Endothelial cell of umbilical vein (primary cell): ENCODE measurements at places on chromosomes 7 and 10. TPM values are rescaled to one million over a fixed set of nuclear protein-coding genes. Genes with fewer than 3 reads are reported as not detected.
A peak's percentile ranks its signal among the peaks of the same experiment; 100 is the strongest.

Gene TAS2R3
- total RNA-seq, result 1.3 and 2.0 TPM in 2 replicates

Gene GDF2
- total RNA-seq, result not detected in 2 replicates

Gene GRID1
- not detected in 2 replicates for total RNA-seq

DNA sequence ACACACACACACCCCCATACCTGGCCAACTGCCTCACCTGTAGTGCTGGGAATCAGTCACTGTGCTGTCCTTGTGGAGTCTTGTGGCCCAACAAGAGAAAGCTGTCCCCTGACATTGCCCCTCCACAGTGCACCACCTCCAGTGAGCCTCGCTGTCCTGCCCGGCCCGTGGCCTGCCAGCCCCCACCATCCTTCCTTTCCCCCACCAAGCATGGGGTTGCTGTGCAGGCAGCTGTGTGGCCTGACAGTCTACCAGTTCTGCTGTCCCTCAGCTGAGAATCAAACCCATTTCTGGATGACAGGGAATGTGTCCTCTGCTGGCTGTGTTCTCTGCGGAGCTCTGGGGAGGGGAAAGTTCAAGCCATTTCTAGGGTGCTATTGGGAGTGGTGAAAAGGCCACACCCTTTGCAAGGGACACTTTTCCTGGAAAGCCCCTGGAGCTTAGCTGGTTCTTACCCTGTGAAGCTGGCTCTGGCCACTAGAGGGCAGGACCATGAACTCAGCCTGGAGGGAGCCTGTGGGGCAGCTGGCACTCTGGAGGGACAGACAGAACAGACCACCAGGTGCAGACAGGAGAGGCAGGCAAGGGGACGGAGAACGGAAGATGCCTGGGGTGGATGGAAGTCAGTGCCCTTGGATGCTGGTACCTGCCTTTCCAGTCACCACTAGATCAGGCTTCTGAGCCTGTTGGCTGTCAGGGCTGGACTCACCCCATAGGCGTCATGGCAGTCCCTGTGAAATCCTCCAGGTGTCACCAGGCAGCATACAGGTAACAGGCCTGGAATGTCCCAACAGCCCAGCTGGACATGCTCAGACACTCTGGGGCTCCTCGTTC, 10.5 kb upstream of the MTPAP start:
- H3K4me1 ChIP-seq, result no peaks in the 10 kb centered on the region
- DNase-seq, result peak; percentile 56
- H3K27ac ChIP-seq, result no peak overlapping the region
- H3K4me3 ChIP-seq, result no peak overlapping the region
- no peaks in the 10 kb centered on the region for H3K36me3 ChIP-seq
- peaks cover 9% of the 10 kb centered on the region for H3K27me3 ChIP-seq

GRCh38 chr10:103710490-103710889, 144.9 kb downstream of the SH3PXD2A start:
- no peak overlapping the region for H3K27ac ChIP-seq
- no peaks in the 10 kb centered on the region for H3K27me3 ChIP-seq
- DNase-seq, result no peak
- H3K4me3 ChIP-seq, result no peak overlapping the region
- no peaks in the 10 kb centered on the region for H3K36me3 ChIP-seq
- H3K4me1 ChIP-seq, result peaks cover 2% of the 10 kb centered on the region

DNA sequence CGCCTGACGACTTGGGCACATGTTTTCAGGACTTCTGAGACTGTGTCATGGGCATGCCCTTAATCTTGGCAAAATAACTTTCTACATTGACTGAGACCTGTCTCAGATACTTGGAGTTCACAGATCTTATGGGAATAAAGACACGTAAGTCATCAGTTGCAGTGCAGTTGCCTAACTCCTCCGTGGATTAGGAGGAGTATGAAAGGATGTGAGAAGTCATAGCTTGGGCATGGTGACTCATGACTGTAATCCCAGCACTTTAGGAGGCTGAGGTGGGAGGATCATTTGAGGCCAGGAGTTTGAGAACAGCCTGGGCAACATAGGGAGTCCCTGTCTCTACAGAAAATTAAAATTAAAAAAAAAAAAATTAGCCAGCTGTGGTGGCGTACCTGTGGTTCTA, 49.6 kb downstream of the EXOC6 start:
- peaks cover 3% of the 10 kb centered on the region for H3K4me1 ChIP-seq
- H3K4me3 ChIP-seq, result no peak overlapping the region
- DNase-seq, result no peak
- H3K36me3 ChIP-seq, result peaks cover 22% of the 10 kb centered on the region
- no peaks in the 10 kb centered on the region for H3K27me3 ChIP-seq

DNA sequence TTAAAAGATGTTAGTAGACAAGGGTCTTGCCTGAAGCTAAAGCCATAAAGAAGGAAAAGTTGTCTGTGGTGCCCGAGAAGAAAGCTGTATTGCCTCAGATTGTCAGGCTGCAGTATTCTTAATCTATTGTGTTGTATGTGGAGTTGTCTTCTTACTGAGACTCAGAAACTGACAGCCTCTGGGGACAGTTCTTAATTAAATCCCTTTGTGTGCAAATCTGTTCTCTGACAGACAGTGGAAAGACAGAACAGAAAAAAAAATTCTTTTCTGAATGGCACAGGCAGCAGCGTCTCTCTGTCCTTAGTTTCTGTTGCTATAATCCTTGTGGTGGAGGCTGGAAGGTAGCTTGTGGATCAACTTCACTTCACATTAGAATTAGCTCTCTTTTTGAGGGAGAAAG, 16.8 kb downstream of the VWC2 start:
- H3K4me3 ChIP-seq, result no peak overlapping the region
- no peak for DNase-seq
- H3K36me3 ChIP-seq, result no peaks in the 10 kb centered on the region
